ENCODE measurements at places on chromosomes 2 and 18.

DNA sequence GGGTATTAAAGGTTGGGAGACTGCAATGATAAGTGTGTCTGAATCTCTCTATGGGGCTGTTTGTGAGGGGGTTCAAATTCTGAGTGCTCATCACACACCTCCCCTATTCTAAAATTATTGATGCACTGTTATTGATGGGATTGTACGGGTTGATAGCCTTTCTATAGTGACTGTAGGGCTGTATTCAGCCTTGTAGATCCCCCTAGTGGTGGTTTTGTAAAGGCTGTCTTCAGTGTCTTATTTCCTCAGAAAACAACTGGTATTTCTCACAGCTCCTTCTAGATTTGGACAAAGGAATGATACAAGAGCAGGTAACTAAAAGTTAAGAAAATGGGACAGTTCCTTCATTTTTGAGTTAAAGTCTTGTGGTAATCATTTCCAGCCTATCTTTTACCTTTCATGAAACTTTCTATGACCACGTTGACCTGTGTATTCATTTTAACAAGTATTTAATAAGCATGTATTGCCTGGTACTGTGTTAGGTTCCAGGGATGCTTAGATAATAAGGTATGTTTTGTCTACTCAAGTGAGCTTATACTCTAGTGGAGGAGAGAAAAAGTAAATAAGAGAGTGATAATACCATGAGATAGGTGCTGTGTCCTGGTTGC is 21.2 kb downstream of the SMAD4 start:
- no peak for DNase-seq

- no peak for DNase-seq
Observed at GRCh38 chr18:46163091-46163490, 58.9 kb downstream of the HAUS1 start.

DNA sequence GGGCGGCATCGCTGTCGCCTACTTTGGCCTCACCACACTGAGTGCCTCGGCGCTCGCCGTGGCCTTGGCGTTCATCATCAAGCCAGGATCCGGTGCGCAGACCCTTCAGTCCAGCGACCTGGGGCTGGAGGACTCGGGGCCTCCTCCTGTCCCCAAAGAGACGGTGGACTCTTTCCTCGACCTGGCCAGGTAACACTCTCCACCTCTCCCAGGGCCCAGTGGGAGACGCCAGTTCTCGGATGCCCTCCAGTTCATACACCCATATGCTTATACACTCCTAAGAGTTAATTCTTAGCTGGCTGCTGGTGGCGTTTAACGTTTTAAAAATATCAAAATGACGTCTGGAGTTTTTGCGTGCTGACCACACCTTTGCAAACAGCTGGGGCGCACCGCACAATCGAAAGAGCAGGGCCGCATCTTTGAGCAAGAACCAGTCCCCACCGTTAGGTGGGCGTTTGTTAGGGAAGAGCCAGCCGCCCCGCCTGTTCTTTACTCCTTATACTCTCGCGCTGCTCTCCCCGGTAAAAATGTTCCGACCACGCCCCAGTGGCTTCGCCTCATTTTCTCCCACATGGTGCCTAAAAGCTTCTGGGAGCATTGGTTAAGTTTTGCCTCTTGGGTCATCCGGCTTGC is 899 bp downstream of the SLC1A4 start:
- DNase-seq = no peak

- no peak for DNase-seq
Observed at GRCh38 chr2:148853458-148853857, 21.6 kb upstream of the KIF5C start.

GRCh38 chr18:78607784-78608183 is 371.8 kb upstream of the SALL3 start:
- DNase-seq = no peak

GRCh38 chr2:32683520-32684086 is 55.8 kb downstream of the TTC27 start:
- DNase-seq = no peak

GRCh38 chr2:227447606-227448005 is 24.4 kb upstream of the AGFG1 start:
- no peak for DNase-seq

DNA sequence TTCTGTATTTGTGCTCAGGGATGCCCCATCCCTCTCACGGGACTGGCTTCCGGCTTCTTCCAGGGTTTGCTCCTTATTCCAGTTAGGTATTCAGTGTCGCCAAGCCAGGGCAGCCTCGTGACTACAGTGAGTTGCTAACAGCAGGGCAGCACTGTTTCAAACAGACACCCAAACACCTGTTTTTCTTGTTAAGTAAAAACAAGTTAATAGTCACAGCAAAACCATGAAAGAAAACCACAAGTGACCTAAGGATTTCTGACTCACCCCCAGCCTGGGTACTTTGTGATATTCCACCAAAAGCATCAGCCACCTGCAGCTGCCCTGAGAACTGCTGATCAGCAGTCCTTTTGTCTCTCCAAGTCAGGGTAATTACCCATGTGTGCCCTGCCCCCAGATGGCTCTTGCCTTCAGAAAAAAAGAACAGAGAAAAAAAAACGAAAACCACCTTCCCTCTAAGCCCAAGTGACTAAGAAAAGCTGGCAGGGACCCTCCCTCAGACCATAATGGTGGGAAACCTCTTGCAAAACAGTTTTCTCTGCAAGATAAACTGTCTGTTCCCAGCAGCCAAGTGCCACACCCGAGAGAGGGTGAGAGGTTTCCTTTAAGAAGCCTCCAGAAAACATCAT is 178.2 kb downstream of the ANAPC1 start:
- peak; percentile 79 for DNase-seq

DNA sequence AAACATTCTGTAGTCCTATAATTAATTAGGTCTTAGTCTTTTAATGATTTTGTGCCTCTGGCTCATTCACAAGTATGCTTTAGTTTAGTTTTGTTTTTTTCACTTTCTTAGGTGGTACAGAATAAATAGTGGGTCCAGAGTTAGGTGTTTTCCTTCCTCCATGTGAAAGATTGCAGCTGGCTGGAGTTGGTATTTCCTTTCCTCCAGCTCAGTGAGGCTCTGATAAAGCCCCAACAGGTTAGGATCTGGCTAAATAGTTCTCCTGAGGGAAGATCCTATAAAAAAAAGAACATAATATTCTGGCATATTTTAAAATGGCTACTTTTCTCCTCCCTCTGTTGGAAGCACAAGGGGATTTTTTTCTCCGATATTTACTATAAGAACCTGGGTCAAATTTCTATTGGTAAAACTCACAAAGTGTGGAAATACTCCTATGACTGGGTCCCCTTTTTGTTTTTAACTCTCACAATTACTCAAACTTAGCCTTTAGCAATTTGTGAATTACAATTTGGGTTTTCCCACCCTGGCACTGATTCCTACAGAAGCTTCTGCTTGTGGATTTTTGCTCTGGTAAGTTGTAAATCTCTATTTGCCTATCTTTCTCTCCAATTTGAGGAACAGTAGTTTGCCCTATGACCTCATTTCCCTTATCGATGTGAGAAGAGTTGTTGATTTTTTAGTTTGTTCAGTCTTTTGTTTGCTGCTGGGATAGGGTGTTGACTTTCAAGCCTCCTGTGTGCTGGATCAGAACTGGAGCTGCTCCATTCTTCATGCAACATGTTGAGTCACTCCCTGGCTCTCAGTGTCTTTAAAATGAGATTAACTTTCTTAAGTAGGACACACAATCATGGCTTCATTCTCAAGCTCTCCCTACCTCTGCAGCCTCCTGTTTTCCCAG is 500.9 kb downstream of the RNF144A start:
- no peak for DNase-seq

GRCh38 chr2:240399419-240400324 is 35.8 kb upstream of the GPC1 start:
- no peak for DNase-seq

- DNase-seq = no peak
Observed at GRCh38 chr2:44051593-44052347, 56.0 kb upstream of the LRPPRC start.

- no peak for DNase-seq
Observed at GRCh38 chr18:52979892-52980291, 639.9 kb downstream of the DCC start.

GRCh38 chr2:156695595-156695994 is 259.4 kb downstream of the GPD2 start:
- no peak for DNase-seq

- no peak for DNase-seq
Observed at GRCh38 chr2:8627019-8627691, 54.7 kb upstream of the ID2 start.

- DNase-seq = no peak
Observed at GRCh38 chr2:138390316-138390945, 111.1 kb upstream of the SPOPL start.
